A549 treated with CORT108297 at 1 μM for 4 hours (cell line): ENCODE measurements at places on chromosomes 7 and 10. TPM values are rescaled to one million over a fixed set of nuclear protein-coding genes. Genes with fewer than 3 reads are reported as not detected.

Gene PAX4
- not detected in 5 replicates for total RNA-seq

Gene POLR2J2
- 0.10 to 0.75 TPM (median 0.52 TPM) in 5 replicates for total RNA-seq

Gene CCDC172
- total RNA-seq, result not detected in 5 replicates

Gene FAM25G
- 1.1 to 1.8 TPM (median 1.5 TPM) in 3 of 5 replicates, not detected in the others for total RNA-seq

Gene CYP3A4
- 0.05 TPM in 1 of 5 replicates, not detected in the others for total RNA-seq
